CD4-positive, alpha-beta memory T cell (primary cell): ENCODE measurements at places on chromosomes 2 and 18.

- DNase-seq: peak; percentile 2
These were observed 656.4 kb downstream of the MBD2 start for GRCh38 chr18:53567929-53568574.

- no peak for DNase-seq
These were observed 128.2 kb upstream of the CXCR4 start for GRCh38 chr2:136246086-136246669.

- no peak for DNase-seq
These were observed 543 bp downstream of the HADHB start for GRCh38 chr2:26245231-26245732.

- DNase-seq: no peak
These were observed 825.9 kb downstream of the TRIB2 start for GRCh38 chr2:13542642-13543041.

DNA sequence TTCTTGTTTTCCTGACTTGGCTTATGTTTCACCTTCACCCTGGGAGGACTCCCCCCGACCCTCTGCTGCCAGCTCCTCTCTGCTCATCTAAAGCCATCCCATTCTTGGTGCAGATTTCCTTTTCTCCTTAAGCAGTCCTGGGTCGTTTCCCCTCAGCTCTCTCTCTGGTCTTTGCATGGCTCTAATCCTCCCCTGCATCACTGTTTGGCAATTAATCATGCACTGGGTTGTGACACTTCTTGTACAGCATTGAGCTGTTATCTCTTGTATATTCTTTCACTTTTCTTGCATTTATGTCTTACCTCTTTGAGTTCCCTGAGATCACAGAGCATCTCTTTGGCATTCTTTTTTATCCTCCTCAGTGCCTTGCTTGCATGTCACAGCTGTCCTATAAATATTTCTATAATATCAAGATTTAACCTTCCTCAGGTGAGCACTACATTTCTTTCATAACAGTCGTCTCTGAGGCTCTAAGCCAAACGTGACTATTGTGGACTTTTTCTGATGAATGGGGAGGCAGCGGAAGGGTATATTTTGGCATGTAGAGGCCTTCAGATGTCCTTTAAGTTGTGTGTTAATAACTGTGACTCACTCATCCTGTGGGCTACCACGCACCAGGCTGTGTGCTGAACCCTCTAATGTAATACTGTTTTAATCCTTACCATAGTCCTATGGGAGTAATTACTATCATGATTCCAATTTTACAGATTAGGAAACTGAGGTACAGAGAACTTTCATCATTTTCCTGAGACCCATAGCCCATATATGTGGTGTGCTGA is 507.5 kb downstream of the SLC4A3 start:
- no peak for DNase-seq
